ENCODE measurements at places on chromosomes 2 and 18. TPM values are rescaled to one million over a fixed set of nuclear protein-coding genes. Genes with fewer than 3 reads are reported as not detected.

The EXOC6B gene
- 105 TPM for total RNA-seq

The CUL3 gene
- total RNA-seq = 108 TPM

The SEPTIN10 gene
- 56.3 TPM for total RNA-seq

The LCT gene
- not detected for total RNA-seq

The DLX1 gene
- 20.2 TPM for total RNA-seq

The IL36A gene
- not detected for total RNA-seq

The KCNIP3 gene
- 3.0 TPM for total RNA-seq

The CAPN14 gene
- total RNA-seq = 0.98 TPM

The STARD6 gene
- not detected for total RNA-seq

The VAMP8 gene
- total RNA-seq = 0.74 TPM

The RMC1 gene
- 22.4 TPM for total RNA-seq

The COL3A1 gene
- 105 TPM for total RNA-seq

The VWC2L gene
- 3.2 TPM for total RNA-seq

The MSH2 gene
- 68.1 TPM for total RNA-seq

The SERPINB11 gene
- total RNA-seq = not detected

The CAD gene
- total RNA-seq = 17.0 TPM

The GULP1 gene
- 64.2 TPM for total RNA-seq

The ARMC9 gene
- total RNA-seq = 10.1 TPM

All from temporal lobe (tissue), 4 donors.